ENCODE measurements at places on chromosomes 7 and 10.

- DNase-seq, result no peak
These were observed 19.3 kb downstream of the ZRANB1 start for GRCh38 chr10:124961248-124961570.

DNA sequence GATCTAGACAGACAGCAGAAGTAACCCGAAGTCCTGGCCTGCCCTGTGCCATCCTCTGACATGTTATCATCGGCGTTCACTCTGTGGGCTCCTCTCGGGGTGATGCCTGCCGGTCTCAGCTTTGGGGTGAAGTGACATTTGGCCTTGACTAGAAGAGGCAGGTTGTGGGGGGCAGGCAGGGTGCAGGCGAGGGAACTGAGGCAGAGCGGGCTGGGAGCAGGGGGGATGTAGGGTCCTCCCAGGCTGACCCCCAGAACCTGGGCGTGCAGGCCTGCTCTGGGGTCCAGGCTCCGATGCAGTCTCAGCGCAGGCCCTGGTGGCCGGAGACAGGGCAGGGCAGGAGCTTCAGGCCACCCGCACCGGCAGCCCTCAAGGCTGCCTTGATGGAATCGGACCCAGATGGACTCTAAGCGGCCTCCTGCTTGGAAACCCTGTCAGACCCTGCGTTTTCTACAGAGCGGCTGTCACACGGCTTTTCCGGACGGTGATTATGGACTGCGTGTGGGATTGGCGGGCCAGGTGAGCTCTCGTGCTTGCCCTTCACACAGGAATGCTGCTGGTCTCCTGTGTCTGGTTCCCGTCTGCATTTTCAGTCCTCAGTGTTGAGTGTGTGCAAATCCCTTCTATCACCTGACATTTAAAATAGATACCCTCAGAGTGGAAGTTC lies 842 bp upstream of the JAKMIP3 start:
- DNase-seq, result no peak

- no peak for DNase-seq
These were observed 6.8 kb downstream of the POLM start for GRCh38 chr7:44075296-44076075.

DNA sequence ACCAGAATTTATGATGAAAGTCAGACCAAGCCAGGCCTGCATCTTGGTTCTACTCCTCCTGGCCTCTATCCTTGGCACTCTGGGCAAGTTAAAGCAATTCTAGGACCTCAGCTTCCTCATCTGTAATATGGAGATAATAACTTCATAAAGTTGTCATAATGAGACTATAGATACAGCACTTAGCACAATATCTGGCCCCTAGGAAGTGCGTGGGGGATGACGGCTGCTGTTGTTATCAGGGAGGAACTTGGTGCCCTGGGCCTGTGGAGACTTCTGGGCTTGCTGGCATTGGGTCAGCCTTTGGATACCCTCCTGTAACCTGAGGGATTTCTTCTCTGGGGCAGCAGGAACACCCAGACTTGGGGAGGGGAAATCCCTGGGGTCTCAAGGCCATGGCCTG lies 27.6 kb downstream of the PFKFB3 start:
- DNase-seq, result no peak

- no peak for DNase-seq
These were observed 39.2 kb downstream of the DNAJC9 start for GRCh38 chr10:73207883-73208282.

DNA sequence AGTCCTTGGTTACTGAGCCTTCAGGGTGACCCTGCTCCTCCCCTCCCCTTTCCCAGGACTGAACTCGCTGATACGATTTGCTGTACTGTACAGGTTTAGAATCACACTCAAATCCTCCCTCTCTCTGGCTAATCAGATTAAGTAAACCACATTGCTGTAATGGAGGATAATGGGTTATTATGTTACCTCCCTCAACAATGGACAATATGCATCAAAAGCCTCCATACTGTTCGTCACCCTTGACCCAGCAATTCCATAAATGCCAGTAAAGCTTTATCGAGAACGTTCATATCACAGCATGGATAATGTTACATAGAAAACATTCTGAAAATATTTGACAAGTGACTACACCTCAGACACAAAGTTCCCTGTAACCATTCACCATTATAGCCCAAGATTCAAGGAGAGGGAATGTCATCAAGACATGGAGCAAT lies 61.7 kb downstream of the FAM107B start:
- DNase-seq, result no peak

DNA sequence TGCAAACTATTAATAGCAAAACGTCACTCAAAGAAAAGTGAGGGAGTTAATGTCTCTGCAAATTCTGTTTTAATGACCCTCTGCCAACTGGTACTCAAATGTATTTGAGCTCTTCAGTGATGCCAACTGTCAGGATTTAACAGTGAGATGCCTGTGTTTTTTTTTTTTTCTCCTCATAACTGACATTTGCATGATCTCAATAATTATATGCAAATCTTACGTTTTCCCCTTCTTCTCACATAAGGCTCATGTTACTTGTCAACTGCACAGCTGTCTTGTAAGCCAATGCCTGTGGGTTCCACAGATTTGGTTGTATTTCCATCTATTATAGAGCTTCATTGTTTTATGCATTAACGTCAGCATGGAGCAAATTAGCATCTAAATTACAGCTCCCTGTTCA lies 38.2 kb downstream of the PPP1R3A start:
- no peak for DNase-seq

- no peak for DNase-seq
These were observed 442.8 kb upstream of the NPVF start for GRCh38 chr7:25671111-25671510.
